ENCODE measurements at places on chromosomes 2 and 18. TPM values are rescaled to one million over a fixed set of nuclear protein-coding genes. Genes with fewer than 3 reads are reported as not detected.

Gene MC4R
- total RNA-seq: not detected

Gene FAM161A
- 0.70 TPM for total RNA-seq

Gene OTOS
- not detected for total RNA-seq

Gene ZBTB7C
- total RNA-seq: 0.85 TPM

Gene IL1F10
- not detected for total RNA-seq

Gene MPHOSPH10
- total RNA-seq: 14.4 TPM

Gene CUL3
- 24.2 TPM for total RNA-seq

Gene KIAA2012
- not detected for total RNA-seq

Gene DUSP2
- total RNA-seq: 6.6 TPM

Gene ATOH8
- 31.4 TPM for total RNA-seq

Gene IL37
- not detected for total RNA-seq

Gene RAB27B
- 0.93 TPM for total RNA-seq

Gene KLHL41
- total RNA-seq: 0.12 TPM

Gene PRSS56
- not detected for total RNA-seq

Gene DIPK1C
- not detected for total RNA-seq

Gene NT5DC4
- total RNA-seq: not detected

Gene AQP4
- not detected for total RNA-seq

Gene KHK
- total RNA-seq: 0.12 TPM

Gene GATA6
- total RNA-seq: 89.5 TPM

Gene C2orf80
- not detected for total RNA-seq

Gene CYTIP
- not detected for total RNA-seq

Gene ZNF521
- 13.5 TPM for total RNA-seq

Gene PTPN18
- total RNA-seq: 20.0 TPM

Gene RAB6D
- total RNA-seq: not detected

Gene TCF7L1
- 3.0 TPM for total RNA-seq

Gene ABCG5
- total RNA-seq: not detected

Gene MRO
- 0.82 TPM for total RNA-seq

Gene TSN
- total RNA-seq: 29.1 TPM

Gene EN1
- total RNA-seq: 5.7 TPM

Gene IL1A
- not detected for total RNA-seq

Gene FAHD2A
- 17.1 TPM for total RNA-seq

Gene TGFA
- total RNA-seq: not detected

Gene GCKR
- not detected for total RNA-seq

Gene SP9
- total RNA-seq: not detected

Gene CYS1
- 2.1 TPM for total RNA-seq

Gene THOC1
- 15.2 TPM for total RNA-seq

Gene HOXD13
- not detected for total RNA-seq
